ENCODE measurements at places on chromosomes 3 and 15.

- no peak for DNase-seq
Observed at GRCh38 chr3:153574445-153574844, 412.4 kb downstream of the RAP2B start.

DNA sequence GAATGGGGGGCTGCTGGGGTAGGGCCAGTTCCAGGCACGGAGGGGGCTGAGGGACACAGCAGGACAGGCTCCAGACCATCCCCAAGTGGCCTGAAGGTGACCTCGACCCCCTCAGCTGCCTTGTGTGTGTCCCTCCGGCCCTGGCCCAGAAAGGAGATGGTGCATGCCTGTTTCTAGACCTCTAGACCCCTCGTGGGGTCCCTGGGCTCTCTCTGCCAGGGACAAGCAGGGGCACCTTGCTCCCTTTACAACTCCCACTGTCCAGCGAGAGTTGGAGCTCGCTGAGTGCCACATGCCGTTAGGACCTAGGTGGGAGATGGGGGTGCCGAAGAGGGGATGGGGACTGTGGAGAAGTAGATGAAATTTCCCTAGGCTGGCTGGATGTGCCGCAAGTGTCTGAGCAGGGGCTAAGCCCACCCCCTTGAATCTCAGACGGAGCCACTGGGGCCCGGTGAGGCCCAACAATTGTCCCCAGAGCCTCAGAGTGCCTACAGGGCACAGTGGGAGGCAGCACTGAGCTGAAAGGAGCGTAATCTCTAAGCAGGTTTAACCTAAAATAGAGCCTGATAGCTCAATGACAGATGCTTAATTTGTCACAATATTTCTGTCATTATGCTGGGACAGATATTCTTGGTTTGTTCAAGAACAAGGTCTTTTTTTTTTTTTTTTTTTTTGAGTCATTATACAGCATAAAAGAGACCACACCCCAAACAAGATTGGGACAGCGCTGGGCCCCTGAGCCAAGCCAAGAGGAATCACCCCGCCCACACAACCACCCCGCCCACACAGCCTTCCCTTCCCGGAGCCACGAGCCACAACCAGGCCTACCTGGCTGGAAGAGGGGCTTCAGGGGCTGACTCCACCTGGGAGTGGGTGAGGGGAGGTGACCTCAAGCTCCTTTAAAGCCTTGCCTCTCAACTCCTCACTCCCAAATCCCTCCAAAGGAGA lies 23.6 kb upstream of the KLF13 start:
- DNase-seq: no peak

DNA sequence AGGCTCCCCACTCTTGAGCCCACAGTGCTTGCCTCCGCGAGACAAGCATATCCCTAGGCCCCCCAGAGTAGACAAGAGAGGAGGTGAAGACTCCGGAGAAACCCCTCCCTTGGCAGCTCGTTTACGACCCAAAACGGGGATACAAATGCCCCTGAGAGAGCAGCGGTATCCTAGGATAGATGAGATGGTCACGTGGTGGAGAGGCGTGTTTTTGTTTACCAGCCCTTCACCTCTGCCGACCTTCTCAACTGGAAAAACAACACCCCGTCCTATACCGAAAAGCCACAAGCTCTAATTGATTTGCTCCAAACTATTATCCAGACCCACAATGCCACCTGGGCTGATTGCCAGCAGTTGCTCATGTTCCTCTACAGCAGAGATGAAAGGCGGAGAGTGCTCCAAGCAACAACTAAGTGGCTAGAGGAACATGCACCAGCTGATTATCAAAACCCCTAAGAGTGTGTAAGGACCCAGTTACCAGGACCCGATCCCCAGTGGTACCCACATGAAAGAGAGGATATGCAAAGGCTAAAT lies 99.5 kb upstream of the OSBPL11 start:
- DNase-seq: peak; percentile 44

DNA sequence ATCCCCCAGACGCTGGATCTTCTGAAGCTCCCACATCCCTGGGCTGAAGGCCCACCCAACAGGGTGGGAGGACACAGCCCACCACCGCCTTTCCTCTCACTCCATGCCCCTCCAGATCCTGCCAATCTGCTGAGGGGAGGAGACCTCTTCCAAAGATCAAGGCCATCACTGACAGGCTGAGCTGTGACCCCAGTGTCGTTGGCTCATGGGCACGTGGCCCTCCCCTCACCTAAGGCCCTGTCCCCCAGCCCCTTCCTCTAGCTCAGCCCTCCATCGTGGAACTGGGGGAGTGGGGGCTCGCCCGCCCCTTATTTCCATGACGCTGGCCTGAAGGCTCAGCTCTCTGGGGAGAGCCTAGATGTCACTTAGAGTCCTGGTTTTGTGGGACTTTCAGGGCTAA lies 10.4 kb downstream of the C3orf18 start:
- DNase-seq: no peak

DNA sequence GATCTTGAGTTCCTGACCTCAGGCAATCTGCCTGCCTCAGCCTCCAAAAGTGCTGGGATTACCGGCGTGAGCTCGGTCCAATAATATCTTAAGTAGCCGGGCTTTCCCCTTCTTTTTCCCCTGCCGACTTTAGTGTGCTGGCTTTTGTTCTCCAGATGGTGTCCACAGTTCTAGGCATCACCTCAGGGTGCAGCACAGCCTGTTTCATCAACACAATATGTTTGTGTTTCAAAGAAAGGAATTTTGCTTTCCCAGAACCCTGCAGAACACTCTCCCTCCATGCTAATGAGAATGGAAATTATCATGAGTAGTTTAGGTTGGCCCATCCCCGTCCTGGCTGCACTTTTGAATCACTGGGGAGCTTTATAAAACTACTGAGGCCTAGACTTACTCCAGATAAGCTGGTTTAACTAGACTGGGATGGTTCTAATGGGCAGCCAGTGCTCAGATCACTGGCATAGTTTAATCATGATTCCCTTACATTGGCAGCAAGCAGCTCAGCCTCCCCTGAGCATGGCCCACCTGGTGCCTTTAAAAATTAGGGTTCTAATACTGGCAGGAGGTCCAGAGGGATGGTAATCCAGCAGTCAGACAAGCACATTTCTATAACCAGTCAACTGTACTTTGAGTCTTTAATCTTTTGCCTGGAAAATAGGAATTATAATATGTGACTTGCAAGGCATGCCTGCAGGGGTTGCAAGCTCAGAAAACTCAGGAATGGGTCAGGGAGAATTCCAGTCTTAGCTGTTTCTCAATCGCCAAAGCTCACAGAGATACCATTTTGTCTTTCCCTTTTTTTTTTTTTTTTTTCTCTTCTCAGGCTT lies 127.6 kb upstream of the RASGRP1 start:
- DNase-seq: no peak

- no peak for DNase-seq
Observed at GRCh38 chr3:44930911-44931310, 45.1 kb downstream of the ZDHHC3 start.

- DNase-seq: no peak
Observed at GRCh38 chr3:119296727-119297122, 2.5 kb downstream of the ARHGAP31 start.

- no peak for DNase-seq
Observed at GRCh38 chr3:42635111-42635510, 18.4 kb upstream of the ZBTB47 start.

GRCh38 chr3:133899311-133899710 lies 3.6 kb upstream of the RAB6B start:
- no peak for DNase-seq

- DNase-seq: no peak
Observed at GRCh38 chr15:65839354-65839901, 29.9 kb upstream of the RAB11A start.

GRCh38 chr3:61853912-61854311 lies 292.5 kb downstream of the PTPRG start:
- no peak for DNase-seq

GRCh38 chr3:112508261-112508660 lies 9.0 kb upstream of the BTLA start:
- DNase-seq: no peak

DNA sequence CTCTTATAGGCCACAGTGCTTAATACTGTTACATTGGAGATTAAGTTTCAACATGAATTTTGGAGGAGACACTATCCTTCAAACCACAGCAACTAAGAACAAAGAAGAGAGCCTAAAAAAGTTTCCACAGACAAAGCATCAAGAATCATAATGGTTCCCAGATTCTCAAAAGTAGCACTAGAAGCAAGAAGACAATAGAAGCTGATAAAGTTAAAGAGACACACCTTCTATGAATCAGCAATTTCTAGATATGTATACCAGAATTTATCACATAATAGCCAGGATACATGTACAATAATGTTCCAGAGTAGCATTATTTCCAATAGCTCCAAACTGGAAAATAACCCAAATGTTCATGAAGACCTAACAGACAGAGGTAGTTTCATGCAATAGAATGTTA lies 12.2 kb downstream of the NKIRAS1 start:
- no peak for DNase-seq

- DNase-seq: no peak
Observed at GRCh38 chr3:21159543-21159906, 591.5 kb downstream of the ZNF385D start.

DNA sequence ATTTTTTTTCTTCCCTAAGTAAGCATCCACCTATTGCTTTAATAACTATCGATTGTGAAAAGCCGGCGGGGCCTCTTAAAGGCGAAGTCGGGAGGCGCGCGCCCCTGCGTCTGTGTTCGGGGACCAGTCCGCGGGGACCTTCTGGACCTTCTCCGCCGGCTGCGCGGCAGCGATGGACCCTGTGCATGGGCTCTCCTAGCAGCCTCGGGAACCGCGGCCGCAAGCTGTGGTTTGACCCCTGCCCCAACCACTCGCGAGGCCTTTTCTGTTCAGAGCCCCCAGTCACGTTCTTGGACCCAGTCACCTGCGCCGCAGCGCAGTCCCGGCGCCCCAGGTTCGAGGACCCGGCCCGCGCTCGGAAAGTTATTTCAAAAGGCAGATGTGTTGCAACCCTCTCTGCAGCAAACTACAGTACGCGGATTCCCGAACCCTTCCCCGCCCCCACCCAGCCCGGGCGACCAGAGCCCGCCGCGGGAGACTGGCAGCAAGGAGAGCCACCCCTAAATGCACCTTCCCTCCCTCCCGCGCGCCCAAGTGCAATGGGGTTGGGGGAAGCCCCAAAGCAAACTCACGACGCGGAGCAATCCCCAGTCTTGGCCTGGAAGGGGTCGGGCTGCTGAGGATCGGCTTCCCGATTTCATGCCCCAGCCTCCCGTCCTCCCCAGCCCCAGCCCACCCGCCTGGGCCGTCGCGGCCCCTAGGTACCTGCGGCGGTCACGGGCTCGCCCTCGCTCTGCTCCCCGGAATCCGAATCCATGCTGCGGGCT lies 684 bp downstream of the TNFAIP8L3 start:
- no peak for DNase-seq

DNA sequence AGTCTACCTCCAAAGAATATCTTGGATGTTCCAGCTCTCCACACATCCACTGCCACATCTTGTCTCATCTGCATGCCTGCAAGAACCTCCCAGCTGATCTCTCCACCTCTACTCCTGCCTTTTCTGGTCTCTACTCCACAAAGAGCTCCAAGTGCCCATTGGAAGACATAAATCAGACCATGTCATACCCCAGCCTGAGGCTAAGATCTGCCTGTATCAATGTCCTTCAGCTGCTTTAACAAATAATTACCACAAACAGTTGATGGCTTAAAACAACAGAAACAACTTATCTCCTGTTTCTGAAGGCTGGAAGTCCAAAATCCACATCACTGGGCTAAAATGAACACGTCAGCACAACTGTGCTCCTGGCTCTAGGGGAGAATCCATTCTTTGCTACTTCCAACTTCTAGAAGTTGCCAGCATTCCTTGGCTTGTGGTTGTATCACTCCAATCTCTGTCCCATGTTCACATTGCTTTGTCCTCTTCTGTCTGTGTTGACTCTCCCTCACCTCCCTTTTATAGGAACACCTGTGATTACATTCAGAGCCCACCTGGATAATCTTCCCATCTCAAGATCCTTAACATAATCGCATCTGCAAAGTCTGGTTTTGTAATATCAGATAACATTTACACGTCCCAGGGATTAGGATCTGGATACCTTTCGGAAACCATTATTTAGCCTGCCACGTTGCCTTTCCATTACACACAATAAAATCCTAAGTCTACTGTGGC lies 17.0 kb upstream of the LMCD1 start:
- no peak for DNase-seq

DNA sequence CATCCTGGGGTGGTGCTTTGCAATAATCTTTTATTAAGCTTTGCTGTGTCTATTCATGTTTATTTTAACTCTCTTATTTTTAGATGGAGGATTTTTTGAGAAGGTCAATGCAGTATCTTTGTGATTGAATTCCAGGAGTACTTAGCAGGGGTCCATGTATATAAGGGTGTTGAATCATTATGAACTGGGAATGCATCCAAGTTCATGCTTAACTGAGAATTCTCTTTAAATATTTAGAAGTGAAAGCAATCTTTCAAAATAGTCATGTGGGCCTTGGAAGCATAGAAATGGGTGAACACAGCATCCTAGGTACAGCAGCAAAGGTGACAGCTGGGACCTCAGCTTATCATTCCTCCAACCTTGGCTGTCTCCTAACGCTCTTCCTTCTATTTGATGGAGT lies 27.3 kb downstream of the SPTSSB start:
- DNase-seq: no peak

DNA sequence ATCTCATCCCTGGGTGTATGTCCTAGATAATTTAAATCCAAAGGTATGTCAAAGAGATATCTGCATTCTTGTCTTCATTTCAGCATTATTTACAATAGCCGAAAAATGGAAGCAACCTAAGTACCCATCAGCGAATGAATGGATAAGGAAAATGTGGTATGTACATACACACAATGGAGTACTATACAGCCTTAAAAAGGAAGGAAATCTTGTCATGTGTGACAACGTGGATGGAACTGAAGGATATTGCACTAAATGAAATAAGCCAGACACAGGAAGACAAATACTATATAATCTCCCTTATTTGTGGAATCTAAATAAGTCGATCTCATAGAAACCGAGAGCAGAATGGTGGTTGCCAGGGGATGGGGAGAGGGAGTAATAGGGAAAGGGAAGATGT lies 16.8 kb upstream of the MGLL start:
- no peak for DNase-seq

GRCh38 chr3:10694179-10694578 lies 121.8 kb upstream of the SLC6A11 start:
- DNase-seq: no peak

- DNase-seq: no peak
Observed at GRCh38 chr3:53402326-53402725, 55.0 kb upstream of the DCP1A start.

- no peak for DNase-seq
Observed at GRCh38 chr15:82647045-82647834, at the start of gene CPEB1. TSS of gene CPEB1 (minus strand) at chr15:82647363. CDS start at chr15:82628459, 18,904 bp downstream.

GRCh38 chr3:38008971-38009580 lies 18.5 kb downstream of the VILL start:
- no peak for DNase-seq

DNA sequence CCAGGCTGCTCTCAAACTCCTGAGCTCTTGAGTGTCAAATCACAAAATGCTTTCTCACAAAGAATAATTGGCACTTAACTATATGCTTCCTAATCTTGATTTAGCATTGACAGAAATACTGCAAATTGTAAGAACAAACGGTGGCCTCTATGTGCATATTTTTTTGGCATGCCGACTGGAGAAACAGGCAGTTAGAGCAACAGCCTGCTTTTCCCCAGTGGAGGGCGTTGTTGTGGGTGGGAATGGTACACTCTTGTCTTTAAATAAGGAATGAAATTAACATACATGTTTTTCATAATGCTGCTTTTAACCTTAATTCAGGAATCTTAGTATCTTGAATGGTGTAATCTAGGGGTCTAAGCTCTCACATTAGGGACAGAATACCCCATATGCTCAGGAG lies 31.1 kb upstream of the SV2B start:
- DNase-seq: no peak

GRCh38 chr3:121545049-121545573 lies 677 bp downstream of the POLQ start:
- DNase-seq: no peak

GRCh38 chr15:44101286-44101685 lies 93.8 kb downstream of the FRMD5 start:
- no peak for DNase-seq
